ENCODE measurements at places on chromosomes 6 and 20.

DNA sequence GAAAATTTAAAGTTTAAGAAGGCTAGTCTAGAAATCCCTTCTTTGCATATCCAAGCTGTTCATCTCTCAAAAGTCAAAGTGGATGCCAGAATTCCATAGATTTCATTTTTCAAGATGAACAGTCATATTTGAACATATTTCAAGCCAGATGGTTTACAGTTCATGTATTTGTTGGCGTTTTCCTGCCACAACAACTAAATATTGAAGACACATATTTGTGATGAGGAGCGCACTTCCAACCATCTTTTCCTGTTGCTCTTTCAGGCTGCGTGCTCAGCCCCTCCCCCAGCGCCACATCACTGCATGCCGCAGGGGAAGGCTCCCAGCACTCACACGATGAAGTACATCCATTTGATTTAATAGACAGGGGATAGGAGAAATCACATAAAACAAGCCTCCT is 5.9 kb upstream of the NOX3 start:
- DNase-seq: no peak

- no peak for DNase-seq
These were observed 88.2 kb downstream of the PREX1 start for GRCh38 chr20:48739395-48740291.

DNA sequence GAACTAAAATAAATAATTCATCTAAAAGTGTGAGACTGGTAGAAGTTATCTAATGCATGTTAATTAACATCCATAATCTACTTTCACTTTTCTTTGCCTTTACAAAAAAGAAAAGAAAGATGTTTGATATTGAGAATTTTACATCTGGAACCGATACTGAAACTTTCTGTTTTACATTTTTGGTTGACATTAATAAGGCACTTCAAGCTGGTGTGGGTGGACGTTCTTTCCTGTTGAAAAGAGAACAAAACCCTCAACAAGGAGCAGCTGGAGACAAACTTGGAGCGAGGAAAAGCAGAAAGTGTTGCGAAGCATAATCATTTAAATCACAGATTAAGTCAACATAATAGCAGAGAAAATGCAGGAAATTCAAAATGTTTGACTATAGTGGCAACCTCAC is 575.2 kb upstream of the ADGRB3 start:
- no peak for DNase-seq

DNA sequence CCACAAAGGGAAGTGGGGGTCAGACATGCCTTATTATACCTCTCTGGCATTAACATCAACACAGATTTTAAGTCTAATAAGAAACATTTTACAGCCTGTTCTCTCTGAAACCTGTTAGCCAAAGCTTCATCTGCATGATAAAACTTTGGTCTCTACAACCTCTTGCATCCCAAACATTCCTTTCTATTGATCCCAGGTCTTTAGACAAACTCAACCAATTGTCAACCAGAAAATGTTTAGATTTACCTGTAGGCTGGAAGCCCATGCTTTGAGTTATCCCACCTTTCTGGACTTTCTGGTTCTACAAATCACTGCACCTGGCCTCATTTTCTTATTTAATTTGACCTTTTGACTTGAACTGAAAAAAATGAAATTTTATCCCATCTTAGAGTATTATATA is 20.8 kb downstream of the MCM8 start:
- no peak for DNase-seq

DNA sequence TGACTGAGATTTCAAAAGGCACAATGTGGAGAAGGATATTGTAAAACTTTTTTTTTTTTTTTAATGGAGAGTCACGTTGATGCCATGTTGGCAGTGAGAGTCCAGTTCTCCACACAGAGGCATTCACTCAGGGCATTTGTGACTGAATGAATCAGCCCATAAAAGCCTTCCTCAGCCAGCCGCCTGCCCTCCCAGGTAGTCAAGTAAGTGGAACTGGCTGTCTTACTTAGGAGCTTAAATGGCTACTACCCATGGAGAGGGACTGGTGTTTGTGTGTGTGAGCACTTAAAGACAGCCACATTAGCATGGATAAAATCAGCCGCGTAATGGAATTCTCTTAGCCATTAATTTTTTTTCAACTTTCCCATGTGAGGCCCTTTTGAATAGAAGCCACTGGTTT is 12.6 kb downstream of the AAR2 start:
- no peak for DNase-seq

DNA sequence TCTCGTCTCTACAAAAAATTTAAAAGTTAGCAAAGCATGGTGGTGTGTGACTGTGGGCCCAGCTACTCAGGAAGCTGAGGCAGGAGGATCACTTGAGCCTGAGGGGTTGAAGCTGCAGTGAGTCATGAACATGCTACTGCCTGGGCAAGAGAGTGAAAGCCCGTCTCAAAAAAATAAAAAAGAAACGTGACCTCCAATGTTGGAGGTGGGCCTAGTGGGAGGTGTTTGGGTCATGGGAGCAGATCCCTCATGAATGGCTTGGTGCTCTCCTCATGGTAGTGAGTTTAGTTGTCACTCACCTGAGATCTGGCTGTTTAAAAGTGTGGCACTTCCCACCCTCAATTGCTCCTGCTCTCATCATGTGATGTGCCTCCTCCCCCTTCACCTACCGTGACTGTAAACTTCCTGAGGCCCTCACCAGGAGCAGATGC is 24.3 kb downstream of the RBL1 start:
- no peak for DNase-seq

DNA sequence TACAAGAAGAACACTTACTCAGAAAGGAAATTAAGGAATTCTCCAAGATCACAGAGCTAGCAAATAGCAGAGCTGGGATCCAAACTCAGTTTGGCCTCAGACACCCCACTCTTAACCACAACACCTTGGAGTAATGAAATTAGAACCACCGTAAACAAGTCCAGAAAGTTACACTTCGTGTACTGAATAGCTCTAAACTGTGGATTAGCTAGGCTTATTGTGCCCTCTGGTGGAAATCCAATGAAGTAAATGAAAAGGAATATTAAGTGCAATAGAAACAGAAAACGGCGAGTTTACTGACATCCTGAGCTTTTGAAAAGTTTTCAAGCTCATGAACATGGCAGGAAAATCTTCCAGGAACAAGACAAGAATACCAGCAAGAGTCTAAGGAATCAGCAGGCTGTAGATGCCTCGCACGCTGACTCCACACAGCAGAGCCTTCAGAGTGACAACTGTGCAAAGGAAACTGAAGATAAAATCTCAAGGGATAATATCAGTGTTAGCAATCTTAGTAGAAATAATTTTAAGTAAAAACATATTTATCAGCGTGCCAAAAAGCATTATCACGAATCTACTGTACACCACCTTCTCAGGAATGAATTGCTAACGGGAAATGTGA is 34.6 kb downstream of the FBXO5 start:
- no peak for DNase-seq

GRCh38 chr6:42788671-42789070 is 6.8 kb downstream of the BICRAL start:
- no peak for DNase-seq

DNA sequence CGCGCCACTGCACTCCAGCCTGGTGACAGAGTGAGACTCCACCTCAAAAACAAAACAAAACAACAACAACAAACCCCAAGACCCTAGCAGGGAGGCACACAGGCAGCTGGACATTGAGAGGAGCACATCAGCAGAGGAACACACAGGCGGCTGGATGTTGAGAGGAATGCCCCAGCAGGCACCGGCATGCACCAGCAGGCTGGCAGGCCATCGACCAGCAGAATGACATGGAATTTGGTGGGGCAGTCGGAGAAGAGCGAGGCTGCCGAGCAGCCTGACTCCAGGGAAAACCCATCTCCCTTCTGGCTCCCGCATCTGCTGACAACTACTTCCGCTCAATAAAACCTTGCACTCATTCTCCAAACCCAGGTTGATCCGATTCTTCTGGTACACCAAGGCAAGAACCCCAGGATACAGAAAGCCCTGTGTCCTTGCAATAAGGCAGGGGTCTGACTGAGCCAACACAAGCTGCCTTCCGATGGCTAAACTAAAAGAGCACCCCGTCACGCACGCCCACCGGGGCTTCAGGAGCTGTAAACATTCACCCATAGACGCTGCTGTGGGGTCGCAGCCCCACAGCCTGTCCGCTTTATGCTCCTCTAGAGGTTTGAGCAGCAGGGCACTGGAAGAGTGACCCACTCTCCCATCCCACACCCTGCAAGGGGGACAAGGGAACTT is 60.2 kb downstream of the SLC22A23 start:
- no peak for DNase-seq

GRCh38 chr20:43824309-43825050 is 90.2 kb upstream of the TOX2 start:
- no peak for DNase-seq

DNA sequence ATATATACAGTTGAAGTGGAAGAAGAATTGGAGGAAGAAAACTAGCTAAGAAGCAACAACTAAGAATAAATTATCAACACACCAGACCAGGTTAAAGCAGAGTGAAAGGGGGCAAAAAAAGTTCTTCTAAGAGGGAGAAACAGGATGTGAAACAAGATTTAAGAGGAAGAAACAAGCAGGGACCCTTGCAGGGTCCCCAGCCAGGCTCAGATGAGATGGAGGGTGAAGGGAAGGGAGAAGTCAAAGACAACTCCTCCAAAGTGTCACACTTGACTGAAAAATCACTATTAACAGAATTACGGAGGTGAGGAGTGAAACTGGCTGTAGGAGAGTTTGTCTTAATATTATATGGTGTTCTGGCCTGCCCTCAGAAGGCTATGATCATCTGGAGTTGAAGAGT is 65.4 kb downstream of the MTFR2 start:
- no peak for DNase-seq

- DNase-seq: no peak
These were observed 208.8 kb upstream of the PLCB4 start for GRCh38 chr20:8860011-8860495.

- no peak for DNase-seq
These were observed 32.2 kb downstream of the E2F3 start for GRCh38 chr6:20433929-20434328.

GRCh38 chr20:53586640-53587039 is 7.0 kb downstream of the ZNF217 start:
- DNase-seq: no peak

DNA sequence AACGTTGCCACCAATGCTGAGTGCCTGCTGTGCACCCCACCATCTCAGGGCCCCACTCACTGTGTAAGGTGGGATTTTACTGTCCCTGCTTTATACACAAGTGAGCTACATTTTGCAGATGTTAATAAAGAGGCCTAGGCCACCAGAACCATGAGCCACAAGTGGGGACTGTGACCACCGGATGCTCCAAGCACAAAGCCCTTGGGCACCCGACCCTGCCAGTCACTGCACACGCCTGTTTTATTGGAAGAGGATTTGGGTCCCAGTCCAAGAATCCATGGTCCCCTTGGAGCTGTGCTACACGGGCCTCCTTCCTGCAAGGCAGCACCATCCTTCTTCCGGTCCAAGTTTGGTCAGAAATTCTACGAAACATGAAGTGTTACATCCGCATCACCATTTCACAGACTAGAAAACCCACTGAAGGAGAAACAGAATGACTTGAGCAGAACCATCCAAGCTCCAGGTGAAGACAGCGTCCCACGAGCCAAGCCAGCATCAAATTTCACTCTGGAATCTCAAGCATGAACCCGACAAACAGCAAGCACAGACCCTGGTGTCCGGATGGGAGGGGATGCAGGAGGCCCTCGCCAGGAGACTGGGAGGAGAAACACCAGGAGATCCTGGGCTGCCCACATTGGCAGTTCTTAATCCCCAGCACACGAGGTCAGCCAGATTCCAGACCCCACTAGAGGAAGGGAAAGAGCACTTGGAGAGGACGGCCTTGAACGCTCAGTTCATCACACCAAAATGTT is 226.9 kb downstream of the DLL1 start:
- DNase-seq: no peak

- DNase-seq: no peak
These were observed 4.7 kb downstream of the ECT2L start for GRCh38 chr6:138800377-138801150.

- DNase-seq: no peak
These were observed 16.1 kb downstream of the TTK start for GRCh38 chr6:80020381-80021120.

GRCh38 chr20:43667341-43668132 is 623 bp downstream of the MYBL2 start:
- DNase-seq: peak; percentile 18

DNA sequence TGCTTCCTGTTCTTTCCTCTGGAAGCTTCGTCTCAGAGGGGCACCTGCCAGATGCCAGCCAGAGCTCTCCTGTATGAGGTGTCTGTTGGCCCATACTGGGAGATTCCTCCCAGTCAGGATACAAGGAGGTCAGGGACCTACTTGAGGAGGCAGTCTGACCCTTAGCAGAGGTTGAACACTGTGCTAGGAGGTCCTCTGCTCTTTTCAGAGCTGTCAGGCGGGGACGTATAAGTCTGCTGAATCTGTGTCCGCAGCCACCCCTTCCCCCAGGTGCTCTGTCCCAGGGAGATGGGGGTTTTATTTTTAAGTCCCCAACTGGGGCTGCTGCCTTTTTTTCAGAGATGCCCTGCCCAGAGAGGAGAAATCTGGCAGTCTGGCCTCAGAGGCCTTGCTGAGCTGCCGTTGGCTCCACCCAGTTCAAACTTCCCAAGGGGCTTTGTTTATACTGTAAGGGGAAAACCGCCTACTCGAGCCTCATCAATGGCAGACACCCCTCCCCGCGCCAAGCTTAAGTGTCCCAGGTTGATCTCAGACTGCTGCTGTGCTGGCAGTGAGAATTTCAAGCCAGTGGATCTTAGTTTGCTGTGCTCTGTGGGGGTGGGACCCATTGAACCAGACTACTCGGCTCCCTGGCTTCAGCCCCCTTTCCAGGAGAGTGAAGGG is 326.7 kb downstream of the BCKDHB start:
- DNase-seq: no peak

- DNase-seq: no peak
These were observed 229.7 kb upstream of the MOCS1 start for GRCh38 chr6:40163924-40164323.

GRCh38 chr6:138334000-138334399 is 43.7 kb upstream of the SMIM28 start:
- no peak for DNase-seq

GRCh38 chr6:72403413-72403812 is 218.5 kb upstream of the KCNQ5 start:
- DNase-seq: no peak

- no peak for DNase-seq
These were observed 202.8 kb upstream of the CITED2 start for GRCh38 chr6:139577124-139577762.

GRCh38 chr20:23249541-23249940 is 101.0 kb upstream of the NXT1 start:
- DNase-seq: no peak

DNA sequence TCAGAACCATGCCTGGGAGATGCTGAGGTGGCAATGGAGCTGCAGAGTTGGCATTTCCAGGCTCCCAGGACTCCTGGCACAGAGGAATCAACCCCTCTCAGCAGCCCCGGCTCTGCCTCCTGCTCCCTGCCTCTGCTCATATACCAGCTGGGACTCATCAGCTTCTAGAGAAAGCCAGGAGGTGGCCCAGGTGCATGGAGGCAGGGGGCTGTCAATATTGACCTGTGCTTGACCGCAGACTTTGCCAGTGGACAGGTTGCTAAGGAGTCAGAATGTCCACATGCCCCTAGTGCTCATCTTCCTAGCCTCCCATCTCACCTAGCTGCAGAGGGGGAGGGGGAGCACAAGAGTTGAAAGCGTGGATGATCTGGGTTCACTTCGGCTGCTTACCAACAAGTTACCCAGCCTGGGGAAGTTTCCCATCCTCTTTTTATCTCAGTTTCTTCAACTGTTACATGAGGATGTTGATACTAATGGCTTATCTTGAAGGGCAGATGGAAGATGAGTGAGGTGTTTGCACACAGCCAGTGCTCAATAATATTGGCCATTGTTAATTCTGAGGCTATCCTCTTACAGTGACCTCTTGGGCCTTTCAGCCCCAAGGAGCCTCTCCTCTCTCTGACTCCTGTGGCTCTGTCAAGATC is 9.2 kb upstream of the SCRT2 start:
- no peak for DNase-seq

- no peak for DNase-seq
These were observed 175.0 kb downstream of the PHACTR1 start for GRCh38 chr6:12891595-12891994.
